ENCODE measurements at places on chromosomes 12 and 14.

DNA sequence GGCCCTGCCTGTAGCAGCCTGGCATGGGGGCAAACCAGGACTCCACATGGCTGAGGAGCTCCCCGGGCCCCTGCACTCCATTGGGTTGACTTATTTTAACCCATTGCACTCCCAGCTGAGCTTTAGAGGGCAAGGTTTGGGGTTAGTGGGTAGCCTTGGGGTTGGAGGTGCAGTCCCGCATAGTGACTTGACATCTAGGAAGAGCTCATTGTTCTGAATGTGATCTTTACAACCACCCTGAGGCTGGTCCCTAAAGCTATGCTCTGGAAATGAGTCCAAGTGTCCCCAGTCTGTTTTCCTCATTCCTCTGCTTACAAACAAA is 36.4 kb downstream of the NFKBIA start:
- DNase-seq = no peak

DNA sequence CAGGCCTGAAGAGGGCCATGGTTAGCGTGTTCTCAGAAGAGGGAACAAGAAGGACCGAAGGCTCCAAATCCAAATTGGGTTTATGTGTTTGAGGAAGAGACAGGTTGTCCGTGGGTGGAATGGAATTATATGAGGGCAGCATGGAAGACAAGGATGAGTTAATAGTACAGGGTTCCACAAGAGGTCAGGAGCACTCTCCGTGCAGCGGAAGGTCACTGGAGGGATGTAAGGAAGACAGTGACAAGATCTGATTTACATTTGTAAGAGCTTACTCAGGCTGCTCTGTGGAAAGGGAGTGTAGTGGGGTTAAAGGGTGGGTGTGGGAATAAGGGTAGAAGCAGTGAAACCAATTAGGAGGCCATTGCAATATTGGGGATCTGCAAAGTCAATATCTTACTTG is 97.0 kb downstream of the TPH2 start:
- no peak for DNase-seq

DNA sequence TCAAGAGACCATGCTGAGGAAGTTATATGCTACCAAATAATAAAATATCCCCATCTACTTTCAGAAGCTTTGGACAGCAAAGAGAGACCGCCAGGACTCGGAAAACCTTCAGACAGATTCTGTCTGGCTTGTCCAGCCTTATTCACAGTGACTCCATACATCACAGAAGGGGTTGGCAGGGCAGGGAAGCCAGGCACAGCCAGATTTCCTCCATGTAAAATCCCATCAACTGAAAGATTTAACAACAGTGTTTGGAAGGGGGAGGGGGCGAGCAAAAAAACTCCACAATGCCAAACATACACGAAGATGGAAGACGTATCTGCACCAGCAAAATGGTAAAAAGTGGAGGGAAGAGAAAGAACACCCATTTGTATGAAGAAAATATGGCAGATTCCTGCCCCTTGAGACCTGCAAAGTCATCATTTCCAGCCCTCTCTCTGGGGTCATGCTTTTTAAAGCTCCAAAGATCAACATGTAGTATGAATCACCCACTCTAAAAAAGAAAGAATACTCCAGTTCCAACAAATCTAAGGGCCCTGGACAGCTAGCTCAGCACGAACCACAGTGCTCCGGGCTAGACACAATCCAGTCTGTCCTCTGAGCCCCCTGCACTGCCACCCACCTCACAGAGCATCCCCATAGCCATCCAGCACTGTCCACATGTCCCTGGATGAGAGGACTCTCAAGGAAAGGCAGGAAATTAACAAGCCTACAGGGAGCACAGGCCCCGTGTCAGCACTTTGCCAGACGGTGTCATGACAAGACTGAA is 116.4 kb downstream of the DICER1 start:
- peak; percentile 30 for DNase-seq

- DNase-seq = no peak
These were observed 55.6 kb downstream of the FRMD6 start for GRCh38 chr14:51707327-51707726.

DNA sequence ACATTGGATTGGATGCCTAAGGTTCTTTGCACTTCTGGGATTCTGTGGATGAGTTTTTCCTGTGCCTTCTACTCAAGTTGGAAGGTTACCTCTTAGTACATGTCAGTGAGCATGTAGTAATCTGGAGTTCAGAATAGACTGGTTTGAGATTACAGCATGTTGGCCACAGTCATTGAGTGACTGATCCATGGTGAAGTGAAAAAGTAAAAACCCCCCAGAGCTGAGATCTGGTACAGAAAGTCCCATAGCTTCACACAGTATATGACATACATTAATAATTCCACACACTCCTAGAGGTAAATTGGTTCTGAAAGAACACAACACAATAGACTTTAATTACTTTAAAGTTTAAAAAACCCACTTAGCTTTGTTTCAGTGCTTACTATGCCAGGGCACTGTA is 11.9 kb upstream of the CCND2 start:
- no peak for DNase-seq

DNA sequence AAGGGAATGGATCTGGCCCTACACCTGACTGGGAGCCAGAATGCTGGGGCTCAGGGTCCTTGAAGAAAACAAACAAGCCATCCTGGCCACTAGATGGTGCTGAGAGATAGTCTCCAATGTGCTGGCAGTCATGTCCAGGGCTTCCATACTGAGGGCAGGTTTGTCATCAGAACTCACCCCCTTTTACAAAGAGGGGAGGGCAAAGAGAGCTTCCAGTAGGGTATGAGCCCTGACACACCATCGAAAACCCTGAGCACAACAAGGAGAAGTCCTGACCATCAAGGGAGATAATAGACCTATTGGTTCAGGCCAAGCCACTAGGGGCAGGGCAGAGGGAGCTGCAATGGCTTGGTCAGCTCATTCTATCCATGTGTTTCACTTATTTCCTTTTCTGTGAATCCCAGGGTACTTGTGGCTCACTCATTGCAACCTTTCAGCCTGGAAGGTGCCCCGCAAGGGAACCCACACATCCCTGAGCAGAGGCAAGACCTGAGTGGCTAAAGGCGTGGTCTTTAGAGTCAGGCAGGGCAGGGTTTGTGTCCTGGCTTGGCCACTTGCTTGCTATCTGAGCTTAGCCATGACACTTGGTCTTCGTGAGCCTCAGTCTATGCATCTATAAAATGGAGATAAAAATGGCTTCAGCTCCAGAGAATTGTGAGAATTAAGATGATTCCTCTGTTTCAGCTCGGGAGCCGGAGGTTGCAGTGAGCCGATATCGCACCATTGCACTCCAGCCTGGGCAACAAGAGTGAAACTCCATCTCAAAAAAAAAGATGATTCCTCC is 6.2 kb upstream of the PLEKHH1 start:
- no peak for DNase-seq

GRCh38 chr14:74940956-74941565 is 14.3 kb downstream of the PGF start:
- DNase-seq = no peak

DNA sequence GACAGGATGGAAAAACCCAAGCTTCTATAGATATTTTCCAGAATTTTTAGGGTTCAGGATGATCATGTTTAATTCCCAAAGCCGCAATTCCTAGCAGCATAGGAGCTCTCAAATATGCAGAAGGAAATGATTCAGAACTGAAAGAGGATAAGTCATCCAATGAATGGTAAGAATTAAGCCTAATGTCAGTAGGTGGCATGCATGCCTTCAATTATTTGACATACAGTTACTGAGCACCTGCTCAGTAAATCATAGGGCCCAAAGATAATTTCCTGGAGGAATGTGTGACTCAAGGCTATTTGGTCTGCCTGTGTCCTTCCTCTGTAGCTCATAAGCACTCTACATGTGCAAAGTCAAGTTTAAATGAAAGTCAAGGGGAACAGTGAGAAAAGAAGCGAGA is 116.8 kb upstream of the SLC38A4 start:
- no peak for DNase-seq

GRCh38 chr12:44842669-44843068 is 33.4 kb downstream of the NELL2 start:
- DNase-seq = no peak

- DNase-seq = no peak
These were observed 18.5 kb upstream of the MLXIP start for GRCh38 chr12:122060081-122060501.

- DNase-seq = no peak
These were observed 40.2 kb downstream of the CCNK start for GRCh38 chr14:99521176-99522024.

DNA sequence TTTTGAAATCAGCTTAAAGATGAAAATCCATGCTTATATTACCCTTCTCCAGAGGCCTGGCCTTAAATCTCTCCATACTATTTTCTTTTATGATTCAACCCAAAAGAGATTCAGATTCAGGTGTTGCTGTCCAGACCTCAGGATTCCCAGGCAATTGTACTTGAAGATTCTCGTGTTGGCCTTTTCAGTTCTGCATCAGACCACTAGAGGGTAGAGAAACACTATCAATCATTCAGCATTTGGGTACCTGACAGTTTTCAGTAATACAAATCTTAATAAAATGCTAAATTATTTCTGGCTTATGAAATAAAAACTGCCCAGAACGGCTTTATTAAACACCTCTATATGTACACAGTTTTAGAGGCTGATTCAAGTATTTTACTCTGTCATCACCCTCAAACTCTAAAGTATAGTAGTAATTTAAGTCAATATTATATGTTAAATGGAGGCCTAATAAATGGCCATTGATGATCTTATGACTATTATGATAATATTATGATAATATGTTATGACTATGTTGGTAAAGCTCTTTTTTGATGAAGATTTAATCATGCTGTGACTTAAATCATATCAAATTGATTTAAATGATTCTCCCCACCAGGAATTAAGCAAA is 301.1 kb downstream of the DUSP6 start:
- no peak for DNase-seq

DNA sequence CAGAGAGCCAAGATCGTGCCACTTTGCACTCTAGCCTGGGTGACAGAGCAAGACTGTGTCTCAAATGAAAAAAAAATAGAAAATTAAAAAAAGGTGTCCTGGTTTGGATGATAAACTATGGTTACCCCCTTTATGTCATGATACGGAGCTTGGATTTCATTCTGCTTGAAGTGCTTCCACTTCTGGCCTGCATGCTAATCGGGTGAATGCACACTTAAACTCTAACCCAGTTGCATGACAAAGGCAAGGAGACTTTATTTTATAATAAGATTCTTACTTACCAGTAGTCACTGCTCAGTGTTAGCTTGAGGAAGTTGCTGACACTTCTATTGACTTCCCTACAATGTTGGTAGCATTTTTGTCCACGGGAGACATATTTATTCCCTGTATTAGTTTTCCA is 24.3 kb downstream of the CFAP54 start:
- DNase-seq = no peak

GRCh38 chr12:14416658-14417057 is 51.2 kb downstream of the ATF7IP start:
- no peak for DNase-seq
